ENCODE measurements at places on chromosomes 5 and 9.

- DNase-seq, result no peak
These were observed 12.4 kb downstream of the ACSL6 start for GRCh38 chr5:131999041-131999440.

DNA sequence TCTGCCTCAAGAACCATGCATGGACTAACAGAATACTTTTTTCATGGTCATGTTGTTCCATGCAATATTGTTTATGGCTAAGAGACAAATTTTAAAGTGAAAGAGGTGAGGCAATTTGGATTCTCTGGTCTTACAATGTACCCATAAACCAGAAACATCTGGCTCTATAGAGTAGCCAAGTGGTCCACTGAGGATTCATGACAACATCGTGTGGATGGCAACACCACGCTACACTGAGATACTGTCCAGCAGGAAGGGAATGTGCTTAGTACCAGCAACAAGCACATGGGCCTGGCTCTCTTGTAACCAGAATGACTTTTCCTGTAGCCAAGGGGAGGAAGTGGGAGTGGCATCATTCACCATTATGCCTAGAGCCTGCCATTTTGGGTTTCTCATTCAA lies 218.2 kb downstream of the GADD45G start:
- DNase-seq, result no peak

DNA sequence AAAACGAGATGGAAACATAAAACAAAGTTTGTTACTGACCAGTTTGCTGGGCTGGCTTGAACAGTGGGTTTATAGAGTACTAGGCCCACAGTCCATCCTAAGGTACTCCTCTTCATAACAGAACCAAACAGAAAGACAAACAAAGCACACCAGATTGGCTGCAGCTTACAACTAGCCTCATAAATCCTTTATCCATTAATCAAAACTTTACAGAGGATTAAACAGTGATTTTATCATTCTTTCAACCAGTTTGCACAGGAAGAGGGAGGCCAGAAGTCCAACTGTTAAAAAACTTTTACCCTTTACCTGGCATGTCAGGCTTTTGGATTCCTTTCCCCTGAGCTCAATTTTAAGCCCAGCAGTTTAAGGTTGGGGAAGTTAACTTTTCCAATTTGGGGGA lies 1467.6 kb downstream of the MAT2B start:
- DNase-seq, result no peak

- DNase-seq, result peak; percentile 78
These were observed 162.2 kb downstream of the SREK1 start for GRCh38 chr5:66306105-66306843.

DNA sequence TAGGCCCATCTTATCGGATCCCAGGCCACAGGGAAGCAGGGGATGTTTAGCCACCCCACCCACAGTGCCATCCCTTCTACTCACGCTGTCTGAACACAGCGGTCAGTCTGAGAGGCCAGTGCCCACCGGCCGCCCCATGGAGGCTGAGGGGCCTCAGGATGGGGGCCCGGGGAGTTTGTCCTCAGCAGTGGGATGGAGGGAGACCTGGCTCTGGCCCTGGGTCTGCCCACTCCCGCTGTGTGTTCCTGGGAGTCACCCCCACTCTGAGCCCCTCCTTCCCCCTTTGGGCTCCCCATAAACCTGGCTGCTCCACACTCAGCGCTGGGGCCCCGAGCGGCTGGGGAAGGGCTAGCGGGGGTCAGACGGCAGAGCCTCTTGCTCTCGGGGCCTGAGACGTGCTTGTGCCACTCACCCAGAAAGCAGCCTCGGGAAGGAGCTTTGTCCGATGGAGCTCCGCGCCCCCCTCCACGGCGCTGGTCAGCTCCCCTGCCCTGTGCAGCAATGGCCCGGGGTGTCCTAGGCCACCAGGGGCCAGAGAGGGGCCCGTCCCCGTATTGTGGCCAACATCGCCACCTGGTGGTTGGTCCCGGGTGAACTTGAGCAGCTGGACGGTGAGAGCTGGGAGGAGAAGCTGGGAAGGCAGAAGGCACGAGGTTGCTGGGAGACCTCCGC lies 10.9 kb upstream of the LAMC3 start:
- DNase-seq, result peak; percentile 83

DNA sequence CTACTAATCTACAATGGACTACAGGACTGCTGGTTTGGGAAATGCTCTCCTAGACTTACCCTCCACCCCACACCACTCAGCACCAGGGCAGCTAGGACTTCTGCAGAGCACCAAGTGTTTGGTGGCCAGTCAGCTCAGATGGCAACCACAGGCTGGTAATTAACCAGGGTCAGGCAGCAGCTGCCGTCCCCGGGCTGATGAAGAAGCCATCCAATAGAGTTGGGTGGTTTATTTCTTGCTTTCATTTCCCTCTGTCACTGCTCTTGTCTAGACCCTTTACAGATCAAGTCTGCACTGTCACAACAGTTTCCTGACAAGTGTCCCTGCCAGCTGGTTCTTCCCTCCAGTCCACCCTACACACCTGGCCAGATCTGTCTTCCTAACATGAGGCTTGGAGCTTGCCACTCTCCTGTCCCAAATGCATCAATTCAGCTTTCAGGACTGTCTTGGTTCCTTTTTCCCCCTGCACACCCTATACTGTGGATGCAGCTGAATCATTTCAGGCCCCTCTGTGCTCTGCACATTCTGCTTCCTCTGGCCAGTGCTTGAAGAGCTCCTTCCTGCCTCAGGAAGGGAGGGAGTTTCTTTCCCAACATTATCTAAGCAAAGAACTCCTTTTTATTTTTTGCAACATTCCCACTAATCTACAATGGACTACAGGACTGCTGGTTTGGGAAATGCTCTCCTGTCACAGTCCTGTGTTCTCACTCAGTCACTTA lies 30.2 kb upstream of the HSPA9 start:
- DNase-seq, result no peak

GRCh38 chr9:34154057-34154456 lies 24.8 kb upstream of the UBAP1 start:
- no peak for DNase-seq

GRCh38 chr5:153135411-153135810 lies 355.1 kb upstream of the GRIA1 start:
- peak; percentile 70 for DNase-seq

GRCh38 chr9:33117796-33118195 lies 41.3 kb upstream of the SMU1 start:
- DNase-seq, result no peak

- peak; percentile 0 for DNase-seq
These were observed 188.5 kb upstream of the CCNG1 start for GRCh38 chr5:163248871-163249270.

GRCh38 chr5:40025586-40025985 lies 600.8 kb upstream of the DAB2 start:
- no peak for DNase-seq

DNA sequence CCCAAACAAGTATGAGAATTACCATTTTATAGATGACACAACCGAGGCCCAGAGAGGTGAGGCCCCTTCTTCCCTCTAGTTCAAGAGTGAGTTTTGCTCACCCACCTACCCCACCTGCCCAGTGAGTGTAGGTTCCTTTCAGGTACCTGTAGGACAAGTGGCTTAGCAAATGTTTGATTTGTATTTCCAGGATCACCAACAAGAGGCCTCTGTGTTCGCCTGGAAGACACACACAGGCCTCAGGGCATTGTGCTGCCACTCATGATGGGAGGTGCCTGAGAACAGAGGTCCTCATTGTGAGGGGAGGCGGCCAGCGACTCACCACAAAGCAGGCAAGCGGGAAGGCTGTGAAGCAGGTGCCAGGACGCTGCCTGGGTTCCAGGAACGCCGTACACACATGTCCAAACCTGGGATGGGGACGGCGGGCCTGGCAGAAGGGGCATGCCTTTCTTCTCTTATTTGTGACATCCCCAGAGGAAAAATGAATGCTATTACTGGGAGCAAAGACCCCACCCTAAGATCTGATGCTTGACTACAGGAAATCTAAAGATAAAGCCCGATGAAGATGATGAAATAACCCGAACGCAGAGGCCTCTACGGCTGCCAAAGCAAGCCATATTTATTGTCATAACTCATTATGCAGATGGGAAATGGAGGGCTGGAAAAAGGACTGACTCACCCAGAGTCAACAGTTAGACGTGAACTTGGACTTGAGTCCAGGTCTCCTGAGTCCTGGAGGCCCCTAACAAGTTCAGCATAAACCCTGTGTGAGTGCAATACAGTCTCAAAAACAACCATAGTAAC lies 60.2 kb upstream of the SLC25A51 start:
- peak; percentile 86 for DNase-seq

DNA sequence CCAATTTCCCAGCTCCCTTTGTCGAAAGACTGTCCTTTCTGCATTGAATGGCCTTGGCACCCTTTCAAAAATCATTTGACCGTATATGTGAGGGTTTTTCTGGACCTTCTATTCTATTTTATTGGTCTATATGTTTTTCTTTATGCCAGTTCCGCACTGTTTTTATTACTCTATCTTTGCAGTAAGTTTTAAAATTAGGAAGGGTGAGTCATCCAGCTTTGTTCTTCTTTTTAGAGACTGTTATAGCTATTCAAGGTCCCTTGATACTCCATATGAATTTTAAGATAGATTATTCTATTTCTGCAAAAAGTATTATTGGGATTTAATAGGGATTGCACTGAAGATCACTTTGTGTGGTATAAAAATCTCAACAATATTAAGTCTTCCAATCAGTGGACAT lies 44.2 kb upstream of the STARD4 start:
- no peak for DNase-seq

GRCh38 chr5:148063861-148064260 lies at the start of gene SPINK5:
TSS of gene SPINK5 (plus strand) at chr5:148063980. CDS start at chr5:148064045, 65 bp downstream.
- no peak for DNase-seq

- DNase-seq, result no peak
These were observed 420.9 kb downstream of the IRX2 start for GRCh38 chr5:2330325-2331130.
